ENCODE measurements at places on chromosomes 5 and 9.

DNA sequence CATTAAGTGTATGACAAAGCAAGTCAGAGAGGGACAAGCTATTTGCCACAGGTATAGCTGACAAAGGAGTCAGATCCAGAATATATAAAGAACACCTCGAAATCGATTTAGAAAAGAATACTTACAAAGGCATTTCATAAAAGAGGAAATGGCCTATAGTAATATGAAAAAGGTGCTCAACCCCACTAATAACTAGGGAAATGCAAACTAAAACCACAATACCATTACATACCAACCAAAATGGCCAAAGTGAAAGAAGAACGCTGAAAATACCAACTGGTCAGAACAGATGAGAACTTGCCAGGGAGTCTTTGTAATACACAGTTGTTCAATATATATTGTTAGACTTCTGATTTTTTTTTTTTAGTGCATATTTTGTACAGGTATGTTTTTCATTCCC lies 152.9 kb downstream of the CDC42SE2 start:
- no peak for DNase-seq

GRCh38 chr5:35904443-35905132 lies 33.8 kb downstream of the CAPSL start:
- DNase-seq, result no peak

- DNase-seq, result no peak
Observed at GRCh38 chr5:129459777-129460671, at the start of gene ADAMTS19. Gene ADAMTS19 (plus strand): TSS chr5:129460298. CDS start chr5:129460392, 94 bp downstream.

GRCh38 chr9:34610434-34611206 lies 1.3 kb downstream of the RPP25L start:
- no peak for DNase-seq

DNA sequence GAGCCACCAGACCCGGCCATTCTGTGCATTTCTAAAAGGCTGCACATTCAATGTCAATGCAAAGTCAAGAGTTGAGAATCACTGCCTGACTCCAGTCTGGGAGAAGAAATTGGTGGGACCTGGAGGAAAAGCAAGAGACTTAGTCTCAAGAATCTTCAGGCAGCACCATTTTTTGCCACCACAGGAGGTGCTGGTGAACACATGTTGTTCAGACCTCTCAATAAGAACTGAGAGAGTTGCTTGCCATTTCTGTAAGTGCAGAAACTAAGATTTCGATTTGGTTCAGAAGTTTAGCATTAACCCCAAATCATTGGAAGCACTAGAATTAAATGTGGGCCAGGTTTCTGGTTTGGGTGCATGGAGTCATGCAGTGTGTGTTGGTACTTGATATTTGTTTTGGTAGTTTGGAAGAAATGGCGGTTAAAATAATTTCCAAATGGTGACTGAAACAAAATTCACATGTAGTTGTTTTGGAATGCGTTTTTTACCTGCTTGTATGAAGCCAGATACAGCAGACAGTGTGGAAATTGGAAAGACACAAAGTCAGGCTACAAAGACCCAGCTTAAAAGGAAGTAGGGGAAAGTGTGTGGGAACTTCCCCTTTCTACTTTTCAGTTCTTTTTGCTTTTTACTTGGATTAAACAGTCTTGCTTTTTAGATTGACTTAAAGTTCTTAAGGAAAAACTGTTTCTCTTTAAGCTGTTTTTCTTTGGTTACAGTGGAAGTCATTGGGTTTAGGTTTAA lies 20.4 kb downstream of the PDE8B start:
- no peak for DNase-seq

GRCh38 chr5:123752552-123753179 lies 240.7 kb downstream of the CSNK1G3 start:
- no peak for DNase-seq
